Bronchial epithelial cell (primary cell): ENCODE measurements at places on chromosomes 4 and X. TPM values are rescaled to one million over a fixed set of nuclear protein-coding genes. Genes with fewer than 3 reads are reported as not detected.

- no peak for DNase-seq
Observed at GRCh38 chr4:182495645-182496385, 252.6 kb downstream of the TENM3 start.

The SUPT20HL2 gene
- total RNA-seq: not detected in 2 replicates

GRCh38 chr4:90718931-90719330 is 591.7 kb downstream of the CCSER1 start:
- DNase-seq: no peak

GRCh38 chrX:6968231-6968630 is 179.3 kb upstream of the STS start:
- no peak for DNase-seq

GRCh38 chr4:62135565-62136156 is 935.5 kb downstream of the ADGRL3 start:
- peak; percentile 1 for DNase-seq

GRCh38 chr4:87469390-87469789 is 47.0 kb downstream of the NUDT9 start:
- no peak for DNase-seq

The MAGEH1 gene
- total RNA-seq: 1.5 and 3.9 TPM in 2 replicates

DNA sequence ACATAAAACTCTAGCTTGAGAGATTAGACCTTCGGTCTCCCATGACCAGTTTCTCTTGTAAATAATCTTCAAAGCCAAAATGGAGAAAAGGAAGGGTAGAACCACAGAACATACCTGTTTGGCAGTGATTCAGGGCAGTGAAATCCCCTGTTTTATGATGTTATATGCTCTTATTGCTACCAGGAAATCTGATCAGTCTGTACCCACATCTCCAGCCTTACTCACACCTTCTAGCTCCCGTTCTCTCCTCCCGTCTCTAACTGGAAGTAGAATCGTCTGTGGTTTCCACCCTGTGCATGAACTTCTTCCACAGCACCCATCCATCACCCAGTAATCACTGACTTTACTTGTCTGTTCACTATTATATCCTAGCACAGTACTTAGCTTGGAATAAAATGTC is 42.9 kb downstream of the NKX6-1 start:
- no peak for DNase-seq

DNA sequence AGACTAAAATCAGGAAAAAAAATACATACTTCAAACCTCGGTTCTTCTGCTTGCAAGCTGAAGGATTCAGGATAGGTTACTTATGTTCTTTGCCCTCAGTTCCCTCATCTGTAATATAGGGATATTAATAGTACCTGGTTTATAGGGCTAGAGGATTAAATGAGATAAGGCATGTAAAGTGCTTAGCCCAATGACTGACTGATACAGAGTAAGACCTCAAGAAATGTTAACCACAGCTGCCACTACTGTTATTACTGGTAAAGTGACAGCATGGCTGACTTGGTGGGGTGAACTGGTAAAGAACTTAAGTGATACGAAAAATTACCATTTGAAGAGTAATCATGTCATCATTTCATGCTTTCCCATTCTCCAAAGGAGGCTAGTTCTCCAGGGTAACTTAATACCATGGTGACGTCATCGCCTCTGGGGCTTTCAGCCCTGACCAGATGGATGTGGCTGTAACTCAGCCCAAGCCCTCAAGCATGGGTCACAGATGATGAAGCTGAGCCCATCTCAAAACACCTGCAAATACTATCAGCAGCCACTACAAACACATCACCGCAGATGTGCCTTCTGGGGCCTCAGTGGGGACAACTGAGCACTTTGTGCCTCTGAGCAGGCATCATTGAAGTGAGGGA is 44.5 kb upstream of the SCML1 start:
- peak; percentile 29 for DNase-seq

DNA sequence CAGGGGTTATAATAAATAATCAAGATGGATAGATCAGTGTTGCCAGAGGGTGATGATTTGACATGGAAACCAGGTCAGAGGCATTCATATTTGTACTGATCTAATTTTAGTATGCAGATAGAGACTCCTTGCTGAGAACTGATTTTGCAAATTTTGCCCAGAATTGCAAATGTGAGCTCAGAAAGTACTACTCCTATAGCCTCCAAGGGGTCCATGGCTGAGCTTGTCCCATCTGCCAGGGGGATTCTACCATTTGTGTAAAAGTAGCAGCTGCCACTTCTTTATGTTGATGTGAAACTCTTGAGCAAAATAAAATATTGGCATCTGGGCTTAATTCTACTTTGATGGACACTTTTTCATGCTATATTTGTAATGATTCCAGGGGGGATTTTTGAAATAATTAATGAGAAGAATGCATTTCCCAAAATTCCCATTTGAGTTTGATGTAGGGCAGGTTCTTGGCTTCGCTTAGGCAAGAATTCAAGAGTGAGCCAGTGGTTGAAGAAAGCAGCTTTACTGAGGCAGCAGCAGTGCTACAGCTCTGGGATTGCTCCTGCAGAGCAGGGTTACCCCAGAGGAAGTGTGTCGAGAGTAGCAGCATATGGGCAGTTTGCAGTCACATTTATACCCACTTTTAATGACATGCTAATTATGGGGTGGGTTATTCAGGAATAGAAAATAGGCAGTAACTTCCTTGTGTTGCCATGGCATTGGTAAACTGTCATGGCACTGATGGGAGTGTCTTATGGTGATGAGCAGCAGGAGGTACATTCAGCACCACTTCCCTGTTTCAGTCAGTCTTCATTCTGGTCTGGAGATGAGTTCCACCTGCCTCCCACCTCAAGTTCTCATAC is 38.7 kb upstream of the DCLK2 start:
- no peak for DNase-seq

The ZRSR2 gene
- total RNA-seq: 4.2 and 7.2 TPM in 2 replicates

The SNCA gene
- total RNA-seq: 30.0 and 31.6 TPM in 2 replicates

The CTAG1A gene
- not detected in 2 replicates for total RNA-seq

DNA sequence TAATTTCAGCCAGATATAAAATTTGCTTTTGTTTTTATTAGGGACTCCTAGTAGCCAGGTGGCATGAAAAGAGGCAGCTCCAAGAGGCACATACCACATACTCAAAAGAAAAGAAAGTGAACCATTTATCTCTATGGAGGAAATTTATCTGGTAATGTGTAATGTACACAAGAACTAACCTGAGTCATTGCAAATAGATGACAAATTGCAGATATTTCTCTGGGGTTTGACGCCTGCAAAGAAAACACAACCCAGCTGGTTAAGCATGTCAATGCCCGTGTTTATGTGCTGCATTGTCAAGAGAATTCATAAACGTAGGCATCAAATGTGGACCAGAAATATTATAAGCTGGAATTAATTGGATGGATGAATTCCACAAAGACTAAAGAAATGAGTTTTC is 46.9 kb upstream of the PHKA2 start:
- DNase-seq: peak; percentile 80

- no peak for DNase-seq
Observed at GRCh38 chr4:110627977-110628662, 5.2 kb upstream of the PITX2 start.

The C4orf50 gene
- not detected in 2 replicates for total RNA-seq

DNA sequence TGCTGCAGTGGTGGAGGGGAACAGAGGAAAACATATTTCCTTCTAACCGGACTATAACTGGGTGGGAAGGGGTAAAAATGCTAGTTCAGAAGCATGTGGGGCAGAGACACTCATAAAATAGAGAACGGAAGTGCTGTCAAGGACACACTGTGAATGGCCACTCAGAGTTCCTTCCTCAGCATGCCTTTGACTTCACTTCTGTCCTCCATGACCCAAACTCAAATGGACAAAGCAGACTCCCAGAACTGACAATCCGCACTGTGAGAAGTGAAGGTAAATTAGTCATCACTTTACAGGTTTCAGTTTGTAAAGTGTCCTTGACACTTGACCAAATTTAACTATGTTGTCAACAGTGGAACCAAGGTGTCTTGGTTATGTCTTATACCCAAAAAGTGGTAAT is 30.2 kb upstream of the ELF2 start:
- DNase-seq: no peak

DNA sequence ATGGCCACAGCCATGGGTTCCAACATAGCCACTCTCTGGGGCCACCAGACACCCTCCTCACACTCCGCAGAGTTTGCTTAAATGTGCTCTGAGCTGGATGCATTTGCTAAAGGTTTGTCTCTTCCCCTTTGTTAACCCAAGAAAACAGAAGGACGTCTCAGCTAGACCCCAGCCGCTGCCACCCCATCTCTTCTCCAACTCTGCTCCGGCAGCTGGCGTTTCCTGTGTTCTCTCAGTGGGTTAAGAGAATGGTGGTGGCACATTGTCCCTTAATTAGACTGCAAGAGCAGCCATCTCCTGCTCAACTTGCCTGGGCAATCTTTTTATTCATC is 43.7 kb upstream of the FAM9C start:
- no peak for DNase-seq

The MGST2 gene
- 28.7 and 30.5 TPM in 2 replicates for total RNA-seq

DNA sequence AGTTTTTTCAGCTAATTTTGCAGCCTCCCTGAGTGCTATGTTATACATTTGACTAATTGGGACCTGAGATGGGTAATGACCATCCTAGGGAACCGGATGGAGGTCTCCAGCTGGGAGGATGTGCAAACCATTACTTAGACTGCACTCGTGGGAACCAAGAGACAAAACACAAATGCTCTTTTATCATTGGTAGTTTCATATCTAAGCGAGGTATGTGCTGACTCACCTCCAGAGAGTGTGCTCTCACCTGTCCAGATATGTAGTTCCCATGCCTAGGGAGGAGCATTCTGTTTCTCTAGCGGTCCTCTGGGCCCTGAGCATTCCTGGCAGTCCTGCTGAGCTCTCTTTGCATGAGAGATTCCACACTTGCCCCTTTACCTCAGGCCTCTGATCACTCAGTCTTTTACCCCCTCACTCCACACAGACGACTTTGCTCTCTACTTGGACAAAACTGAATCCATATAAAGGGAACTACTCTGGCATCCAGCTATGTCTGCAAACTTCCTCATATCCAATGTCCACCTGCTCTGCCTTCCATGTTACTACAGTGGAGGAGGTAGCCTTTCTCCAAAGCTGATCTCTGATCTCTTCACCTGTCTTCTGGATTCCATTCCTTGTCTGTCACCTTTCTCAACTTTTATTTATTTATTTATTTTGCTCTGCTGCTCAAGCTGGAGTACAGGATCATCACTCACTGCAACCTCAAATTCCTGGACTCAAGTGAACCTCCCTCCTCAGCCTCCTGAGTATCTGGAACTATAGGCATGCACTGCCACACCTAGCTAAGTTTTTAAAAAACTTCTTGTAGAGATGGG is 88.4 kb downstream of the LRP2BP start:
- DNase-seq: peak; percentile 90

DNA sequence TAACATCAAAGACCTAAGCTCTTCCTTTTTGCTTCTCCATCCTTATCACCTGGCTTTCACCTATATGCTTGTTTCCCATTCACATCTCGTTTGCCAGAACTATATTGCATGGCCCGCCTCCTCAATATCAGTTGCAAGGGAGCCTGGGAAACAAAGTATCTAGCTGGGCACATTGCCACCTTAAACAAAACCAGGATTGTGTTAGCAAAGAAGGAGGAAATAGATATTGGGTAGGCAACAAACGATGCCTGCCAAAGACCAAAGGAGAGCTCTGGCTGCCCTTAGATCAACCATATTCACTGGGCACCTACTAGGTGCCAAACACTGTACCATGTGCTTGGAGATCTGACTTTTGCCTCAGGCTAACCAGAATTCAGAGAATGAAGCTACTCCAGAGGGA is 107.5 kb downstream of the GRIA3 start:
- no peak for DNase-seq

GRCh38 chr4:74402692-74403456 is 37.9 kb downstream of the EREG start:
- DNase-seq: no peak

- no peak for DNase-seq
Observed at GRCh38 chr4:150694438-150694837, 112.5 kb downstream of the MAB21L2 start.

The HSFX4 gene
- total RNA-seq: not detected in 2 replicates

DNA sequence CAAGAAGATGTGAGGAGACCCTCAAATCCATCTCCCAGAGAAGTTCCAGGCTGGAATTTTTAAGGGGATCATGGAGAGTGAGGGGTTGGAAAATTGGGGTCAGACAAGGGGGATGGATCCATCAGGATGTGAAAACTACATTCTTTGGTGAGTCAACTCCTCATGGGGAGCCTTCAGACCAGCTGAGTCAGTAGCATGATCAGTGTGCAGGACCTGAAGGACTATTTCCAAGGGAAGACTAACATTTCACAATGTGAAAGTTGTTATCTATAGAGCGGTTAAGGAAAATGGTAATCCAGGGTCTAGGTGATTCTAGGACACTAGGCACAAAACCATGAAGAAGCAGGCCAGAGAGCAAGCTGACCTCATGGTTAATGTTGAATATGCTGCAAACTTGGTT is 38.6 kb upstream of the CEP135 start:
- DNase-seq: peak; percentile 62

DNA sequence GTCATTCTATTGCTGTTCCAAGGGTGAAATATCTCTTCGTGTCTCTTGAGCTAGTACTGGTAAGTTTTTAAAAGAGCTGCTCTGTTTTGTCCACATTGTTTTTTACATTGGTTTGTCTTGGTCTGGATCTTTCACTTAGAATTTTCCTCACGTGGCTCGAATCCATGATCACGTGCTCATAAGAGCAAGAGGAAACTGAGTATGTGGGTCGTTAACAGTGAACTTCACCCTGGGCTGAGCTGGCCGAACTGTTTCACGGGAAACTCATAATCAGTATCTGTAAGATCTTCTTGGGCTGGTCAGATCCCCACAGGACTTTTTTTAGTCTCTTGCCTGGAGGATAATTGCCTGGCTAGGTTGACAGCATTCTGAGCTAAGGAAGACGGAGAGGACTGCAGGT is 77.8 kb upstream of the HELT start:
- no peak for DNase-seq

DNA sequence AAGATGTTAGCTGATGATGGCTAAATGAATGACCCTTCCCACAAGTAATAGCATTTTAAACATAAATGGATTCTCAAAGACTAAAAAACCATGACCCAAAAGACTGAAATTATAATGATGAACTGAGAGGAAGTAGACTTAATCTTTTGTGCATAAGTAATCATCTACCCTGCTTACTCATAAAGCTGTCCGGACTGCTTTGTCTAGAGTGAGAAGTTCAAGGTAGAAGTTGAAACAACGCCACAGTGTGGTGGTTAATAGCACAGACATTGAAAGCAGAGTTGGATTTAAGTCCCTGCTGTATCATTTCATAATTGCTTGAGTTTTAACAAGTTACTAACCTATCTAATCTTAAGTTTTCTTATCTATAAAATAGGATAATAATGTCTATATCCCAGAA is 346.6 kb downstream of the CENPC start:
- DNase-seq: peak; percentile 74

- peak; percentile 74 for DNase-seq
Observed at GRCh38 chr4:39539089-39539611, 11.9 kb upstream of the UGDH start.

DNA sequence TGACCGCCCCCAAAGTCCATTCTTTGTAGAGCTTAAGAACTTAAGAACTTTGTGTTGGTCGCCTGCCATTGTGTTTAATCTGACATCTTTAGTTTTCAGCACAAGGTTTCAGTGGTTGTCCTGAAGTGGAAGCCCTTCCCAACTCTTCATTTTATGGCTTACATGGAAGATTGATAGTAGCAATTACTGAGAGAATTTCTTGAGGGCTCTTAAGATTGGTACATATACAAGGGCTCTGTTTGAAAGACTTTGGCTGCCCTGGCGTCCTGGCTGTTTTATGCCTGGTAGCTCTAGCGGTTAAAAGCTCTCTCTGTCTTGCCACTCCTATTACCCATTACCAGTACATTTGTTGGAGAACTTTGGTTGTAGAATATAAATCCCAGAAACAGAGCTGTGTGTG is 75.0 kb downstream of the KDM6A start:
- no peak for DNase-seq

- DNase-seq: no peak
Observed at GRCh38 chrX:99663136-99663535, 746.9 kb downstream of the PCDH19 start.
